ENCODE measurements at places on chromosomes 6 and 20.
A peak's percentile ranks its signal among the peaks of the same experiment; 100 is the strongest.

DNA sequence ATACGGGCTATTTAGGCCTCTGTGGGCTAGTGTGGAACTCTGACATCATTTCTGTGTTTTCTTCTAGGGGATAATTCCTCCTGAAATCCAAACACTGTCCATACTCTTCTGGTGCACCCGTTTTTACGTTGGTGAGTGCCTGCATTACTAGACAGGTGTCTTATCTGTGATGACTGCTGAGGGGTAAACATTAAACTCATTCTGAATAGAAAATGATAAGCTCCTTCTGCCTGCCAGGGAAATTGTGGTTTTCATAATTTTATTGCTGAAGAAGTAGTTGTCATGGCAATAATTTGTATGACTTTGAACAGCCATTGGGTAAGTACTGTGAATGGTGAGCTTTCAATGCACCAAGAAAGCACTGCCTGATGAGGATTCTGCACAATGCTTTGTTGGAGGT, 705.6 kb downstream of the UTRN start:
- DNase-seq = no peak

- no peak for DNase-seq
These were observed 597.1 kb downstream of the KIF16B start for GRCh38 chr20:15976047-15976736.

DNA sequence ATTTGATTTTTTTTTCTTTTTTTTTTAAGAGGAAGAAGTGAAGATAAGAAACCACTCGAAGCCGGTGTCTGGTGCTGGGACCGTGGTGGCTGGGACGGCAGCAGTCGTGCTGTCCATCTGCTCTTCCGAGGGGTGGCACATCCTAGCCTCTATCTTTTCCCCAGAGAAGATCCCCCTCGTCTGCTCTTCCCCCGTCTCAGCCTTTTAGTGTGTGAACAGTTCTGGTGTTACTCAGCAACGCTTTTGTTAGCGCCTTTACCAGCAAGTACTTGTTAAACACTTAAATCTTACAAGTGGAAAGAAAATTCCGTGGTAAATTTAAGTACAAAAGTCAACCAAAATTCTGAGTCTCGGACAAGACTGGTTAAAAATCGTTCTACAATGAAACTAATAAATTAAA, 90.1 kb downstream of the RSPH3 start:
- DNase-seq = no peak

DNA sequence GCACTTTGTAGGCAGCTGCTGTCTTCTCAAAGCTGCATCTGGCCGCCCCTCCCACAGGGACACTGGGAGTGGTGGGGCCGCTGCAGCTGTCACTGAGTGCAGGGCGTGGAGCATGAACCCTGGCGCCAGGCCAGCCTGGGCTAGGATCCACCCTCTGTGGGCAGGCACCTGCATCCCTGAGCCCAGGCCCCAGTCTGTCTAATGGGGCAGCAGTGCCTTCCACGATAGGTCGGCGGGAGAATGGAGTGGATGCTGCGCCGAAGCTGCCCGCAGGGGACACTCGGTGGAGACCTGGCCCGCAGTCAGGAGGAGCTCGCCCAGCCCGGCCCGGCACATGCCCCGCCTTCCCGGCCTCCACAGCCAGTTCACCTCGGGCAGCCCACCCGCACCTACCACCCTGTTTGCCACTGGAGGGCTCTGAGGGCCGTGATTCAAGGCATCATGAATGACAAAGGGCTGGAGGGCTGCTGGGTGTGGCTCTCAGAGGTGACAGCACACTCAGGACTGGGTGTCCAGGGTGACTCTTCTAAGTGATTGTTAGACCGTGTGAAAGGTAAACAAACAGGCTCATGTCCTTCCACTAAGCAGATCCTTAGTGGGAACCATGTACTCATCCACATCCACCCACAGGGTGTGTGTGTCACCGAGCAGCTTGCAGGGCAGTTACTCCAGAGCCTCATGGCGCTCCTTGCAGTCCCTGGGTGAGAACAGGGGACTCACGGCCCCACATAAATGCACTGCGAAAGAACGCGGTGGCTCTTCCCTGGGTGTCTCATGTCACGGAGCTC, 133.9 kb downstream of the AGPAT4 start:
- DNase-seq = no peak

DNA sequence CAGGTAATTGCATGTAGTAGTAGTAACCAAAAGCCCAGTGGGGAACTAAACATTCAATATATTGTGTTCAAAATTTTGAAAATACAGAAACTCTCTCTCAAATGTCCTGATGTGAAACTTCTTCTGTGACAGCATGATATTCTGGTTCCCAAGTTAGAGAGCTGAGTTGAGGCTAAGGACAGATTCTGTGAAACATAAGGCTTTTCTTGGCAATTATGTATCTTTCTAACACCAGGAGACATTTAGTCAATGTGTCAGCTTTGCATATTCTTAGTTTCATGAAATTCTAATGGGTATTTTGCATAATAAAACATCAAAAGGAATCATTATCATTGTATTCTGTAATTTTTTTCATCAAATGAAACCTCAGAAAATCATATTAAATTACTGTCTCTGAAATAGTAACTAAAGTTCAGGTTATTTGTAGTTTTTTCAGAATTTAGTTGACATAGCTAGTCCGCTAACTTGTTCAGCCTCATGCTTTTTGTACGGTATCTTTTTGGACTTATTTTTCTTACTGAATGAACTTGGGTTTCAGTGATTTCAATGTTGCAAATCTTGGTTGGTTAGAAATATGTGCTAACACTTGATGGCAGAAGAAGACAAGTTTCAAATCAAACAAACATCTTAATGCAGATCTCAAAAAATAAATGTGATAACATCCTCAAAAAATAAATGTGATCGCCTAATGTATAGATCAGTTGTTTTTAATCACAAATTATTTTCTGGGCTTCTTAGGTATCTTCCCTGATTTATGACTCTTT, 70.4 kb downstream of the AKAP7 start:
- DNase-seq = no peak

DNA sequence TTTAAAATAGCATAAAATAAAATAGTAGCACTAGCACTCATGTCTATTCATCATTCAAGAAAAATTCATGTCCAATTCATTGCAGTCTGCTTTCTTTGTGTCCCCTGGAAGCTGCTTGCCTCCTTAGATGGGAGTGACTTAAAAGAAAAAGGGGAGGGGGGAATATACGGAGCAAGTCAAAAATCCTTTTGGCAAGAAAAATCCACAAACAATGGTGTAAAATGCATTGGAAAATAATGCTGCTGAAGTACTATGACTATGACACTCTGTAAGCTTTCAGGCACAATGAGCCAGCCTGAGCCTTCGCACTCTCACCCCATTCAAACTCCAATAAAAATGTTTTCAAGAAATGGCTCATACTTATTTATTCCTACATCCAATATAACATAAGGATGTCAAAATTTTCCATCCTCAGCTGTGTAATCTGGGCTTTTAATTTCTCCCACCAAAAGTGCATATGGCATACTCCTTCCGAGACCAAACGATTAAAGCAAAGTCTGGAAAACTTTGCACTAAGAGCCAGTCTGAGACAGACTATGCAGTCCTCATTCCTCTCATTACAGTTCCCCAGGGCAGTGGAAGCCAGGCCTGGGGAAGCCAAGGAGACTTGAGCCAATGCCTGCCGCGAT, 790 bp downstream of the NEDD9 start:
- no peak for DNase-seq

DNA sequence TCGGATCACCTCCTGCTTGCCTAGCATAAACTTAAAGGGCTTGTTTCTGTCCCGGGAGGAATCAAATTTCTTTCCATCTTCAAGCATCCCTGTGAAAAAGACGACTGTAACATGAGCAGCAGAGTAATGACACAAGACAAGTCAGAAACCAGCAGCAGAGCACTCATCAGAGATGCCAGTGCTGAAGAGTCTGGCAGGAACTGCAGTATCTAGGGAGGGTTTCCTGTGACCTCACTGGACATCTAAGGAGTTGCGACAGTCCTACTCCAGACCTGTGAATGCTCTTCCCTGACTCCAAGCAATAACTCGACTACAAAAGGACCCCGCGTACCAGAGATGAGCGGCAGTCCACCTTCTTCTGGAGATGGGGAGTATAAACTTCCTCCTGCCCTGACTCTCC, 17.3 kb downstream of the FKBP1A start:
- peak; percentile 27 for DNase-seq

DNA sequence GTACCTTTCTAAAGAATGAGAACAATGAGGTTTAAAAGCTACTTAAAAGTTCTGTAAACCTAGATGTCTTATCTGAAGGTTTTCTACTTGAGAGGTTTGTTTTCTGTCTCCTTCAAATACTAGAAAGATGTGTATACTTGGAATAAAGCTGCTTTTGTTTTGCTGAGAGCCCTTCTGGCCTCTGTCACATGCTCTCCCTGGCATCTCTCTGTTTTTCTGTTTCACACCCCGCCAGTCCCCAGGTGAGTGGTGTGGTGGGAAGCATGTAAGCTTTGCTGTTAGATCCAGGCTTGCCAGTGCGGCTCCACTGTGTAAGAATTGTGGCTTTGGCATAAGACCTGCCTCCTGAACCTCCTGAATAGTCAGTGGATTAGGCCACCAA, 56.8 kb downstream of the SNX9 start:
- no peak for DNase-seq

GRCh38 chr20:44736170-44737021, 9.3 kb upstream of the KCNK15 start:
- DNase-seq = peak; percentile 41

DNA sequence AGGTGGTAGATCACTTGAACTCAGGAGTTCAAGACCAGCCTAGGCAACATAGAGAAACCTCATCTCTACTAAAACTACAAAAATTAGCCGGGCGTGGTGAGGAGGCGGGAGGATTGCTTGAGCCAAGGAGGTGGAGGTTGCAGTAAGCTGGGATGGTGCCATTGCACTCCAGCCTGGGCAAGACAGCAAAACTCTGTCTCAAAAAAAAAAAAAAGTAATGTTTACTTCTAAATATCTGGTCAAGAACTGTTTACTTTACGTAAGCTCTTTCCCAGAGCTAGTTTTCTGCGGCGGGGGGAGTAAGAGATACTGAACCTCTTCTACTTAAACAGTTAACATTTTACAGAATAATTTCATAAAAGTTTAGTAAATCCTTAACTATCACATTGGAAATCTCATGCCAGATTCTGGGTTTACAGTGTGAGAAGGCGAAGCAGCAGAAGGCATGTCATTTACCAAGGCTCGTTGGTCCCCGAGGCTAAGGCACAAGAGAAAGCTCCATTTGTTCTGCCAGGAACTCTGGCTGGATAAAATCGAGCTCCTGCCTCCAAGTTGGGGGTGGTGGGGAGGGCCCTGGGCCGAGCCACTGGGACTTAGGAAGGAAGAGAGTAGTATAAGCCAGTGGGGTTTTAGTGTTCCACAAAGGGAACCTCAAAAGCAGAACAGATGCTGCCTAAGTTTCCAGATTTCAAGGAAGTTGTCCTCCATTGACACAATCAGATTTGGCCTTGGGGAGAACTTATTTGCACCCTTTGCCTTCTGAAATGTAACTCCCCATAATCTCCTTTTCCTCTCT, 41.7 kb downstream of the ARFGEF2 start:
- DNase-seq = no peak

- DNase-seq = no peak
These were observed 10.7 kb downstream of the RFPL4B start for GRCh38 chr6:112357791-112358190.

- no peak for DNase-seq
These were observed 4.7 kb upstream of the MAP3K4 start for GRCh38 chr6:160986851-160987250.

DNA sequence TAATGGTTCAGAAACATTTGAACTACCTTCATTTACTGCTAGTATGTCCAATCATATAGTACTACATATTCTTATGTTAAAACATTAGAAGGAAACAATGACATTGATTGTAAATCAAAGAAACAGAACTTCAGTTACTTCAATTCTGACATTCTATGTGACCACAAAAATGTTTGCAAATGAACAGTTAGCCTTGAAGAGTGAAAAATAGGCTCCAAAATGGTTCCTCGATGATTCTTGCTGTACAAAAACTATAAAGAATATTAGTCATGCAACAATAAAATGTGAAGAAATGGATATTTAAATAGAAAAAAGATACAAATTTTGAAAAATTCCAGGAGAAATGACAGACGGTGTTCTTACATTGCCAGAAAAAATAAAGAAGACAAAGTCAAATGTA, 686.9 kb downstream of the BCKDHB start:
- DNase-seq = no peak

DNA sequence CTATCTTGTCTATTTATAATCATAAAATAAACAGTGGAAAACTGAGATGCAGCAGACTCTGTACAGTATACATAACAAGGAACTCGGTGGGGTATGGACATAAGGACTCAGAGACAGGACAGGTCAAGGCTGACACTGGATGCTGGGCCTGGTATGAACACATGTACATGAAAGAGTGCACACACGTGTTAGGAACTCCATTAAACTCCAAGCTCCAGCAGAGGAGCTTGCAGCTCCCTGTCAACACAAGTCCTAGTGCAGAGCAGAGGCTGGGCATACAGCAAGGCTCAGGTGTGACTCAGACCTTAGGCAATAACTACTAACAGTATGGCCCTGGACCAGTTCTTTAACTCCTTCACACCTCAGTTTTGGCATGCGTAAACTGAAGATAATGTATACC, 17.1 kb downstream of the NAPB start:
- DNase-seq = no peak

GRCh38 chr6:20325641-20326421, 75.8 kb upstream of the E2F3 start:
- no peak for DNase-seq

DNA sequence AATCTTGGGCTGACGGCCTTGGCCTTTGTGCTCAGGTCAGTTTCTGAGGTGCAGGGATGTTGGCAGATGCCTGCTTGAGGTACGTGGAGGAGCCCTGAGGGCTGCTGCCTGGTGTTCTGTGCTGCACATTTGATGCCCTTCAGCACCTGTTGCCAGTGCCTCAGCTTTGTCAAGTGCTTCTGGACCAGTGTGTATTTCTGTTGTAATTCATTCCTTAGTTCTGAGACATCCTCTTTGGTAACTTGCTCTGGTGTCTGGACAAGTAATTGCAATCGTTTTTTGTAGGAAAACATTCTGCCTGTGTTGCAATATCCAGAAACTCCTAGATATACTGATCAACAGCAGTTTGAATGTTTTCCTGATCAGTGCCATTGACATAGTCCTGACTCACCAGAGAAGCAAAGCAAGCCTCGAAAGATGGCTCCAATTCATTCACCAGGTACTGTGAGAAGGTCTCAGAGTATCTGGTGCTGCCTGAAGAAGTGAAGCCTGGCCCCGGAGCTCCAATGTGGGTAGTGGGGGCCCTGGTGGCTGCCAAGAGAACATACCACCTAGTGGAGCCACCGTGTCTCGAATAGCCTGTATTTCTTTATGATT, 26.7 kb downstream of the ZNF337 start:
- DNase-seq = peak; percentile 27

DNA sequence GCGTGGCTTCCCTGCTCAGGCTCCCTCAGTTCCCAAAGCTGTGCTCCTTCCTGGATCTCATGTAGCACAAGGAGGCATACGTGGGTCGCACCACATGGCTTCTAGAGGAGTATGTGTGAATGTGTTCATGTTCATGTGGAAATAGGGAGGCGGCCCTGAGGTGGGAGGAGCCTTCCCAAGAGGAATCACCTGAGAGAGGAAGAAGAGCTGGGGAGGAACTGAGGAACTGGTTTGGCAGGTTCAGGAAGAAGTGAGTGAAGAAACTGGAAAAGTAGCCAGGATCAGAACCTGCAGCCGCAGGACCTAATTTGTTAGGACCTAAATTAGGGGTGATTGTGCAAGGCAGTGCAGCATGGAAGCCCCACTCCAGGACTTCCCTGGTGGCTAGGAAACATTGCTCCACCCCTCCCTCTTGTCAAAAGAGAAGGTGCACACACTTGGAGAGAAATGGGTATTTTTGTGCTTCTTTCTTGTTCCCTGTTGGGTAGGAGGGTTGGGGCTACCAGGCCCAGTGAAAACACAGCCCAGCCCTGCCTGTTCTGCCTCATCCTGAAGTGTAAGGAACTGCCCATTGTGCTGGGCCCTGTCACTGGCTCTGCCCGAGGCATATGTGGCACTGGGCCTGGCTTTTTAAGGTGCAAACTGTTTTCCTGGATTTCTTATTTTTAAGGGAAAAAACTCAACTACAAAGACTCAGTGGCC, 20.7 kb downstream of the SYNJ2 start:
- no peak for DNase-seq

Data from SW 1271 (cell line).